ENCODE measurements at places on chromosomes 2 and 18.

GRCh38 chr2:20624156-20624883 is 26.6 kb downstream of the HS1BP3 start:
- no peak for DNase-seq

- DNase-seq: peak; percentile 33
These were observed 231.2 kb downstream of the AGAP1 start for GRCh38 chr2:235725016-235725489.

GRCh38 chr2:147648471-147648870 is 196.4 kb upstream of the ACVR2A start:
- DNase-seq: no peak

- no peak for DNase-seq
These were observed 92.1 kb downstream of the PHLPP1 start for GRCh38 chr18:62807396-62807795.

GRCh38 chr2:74381751-74382150 is 1.6 kb upstream of the DCTN1 start:
- no peak for DNase-seq

GRCh38 chr18:40866968-40867367 is 1088.1 kb upstream of the PIK3C3 start:
- DNase-seq: no peak

GRCh38 chr2:206259376-206260187 is 14.9 kb upstream of the ZDBF2 start:
- no peak for DNase-seq

GRCh38 chr2:30177440-30177839 is 30.6 kb downstream of the YPEL5 start:
- no peak for DNase-seq

- no peak for DNase-seq
These were observed 233.3 kb upstream of the PXDN start for GRCh38 chr2:1977655-1978054.

DNA sequence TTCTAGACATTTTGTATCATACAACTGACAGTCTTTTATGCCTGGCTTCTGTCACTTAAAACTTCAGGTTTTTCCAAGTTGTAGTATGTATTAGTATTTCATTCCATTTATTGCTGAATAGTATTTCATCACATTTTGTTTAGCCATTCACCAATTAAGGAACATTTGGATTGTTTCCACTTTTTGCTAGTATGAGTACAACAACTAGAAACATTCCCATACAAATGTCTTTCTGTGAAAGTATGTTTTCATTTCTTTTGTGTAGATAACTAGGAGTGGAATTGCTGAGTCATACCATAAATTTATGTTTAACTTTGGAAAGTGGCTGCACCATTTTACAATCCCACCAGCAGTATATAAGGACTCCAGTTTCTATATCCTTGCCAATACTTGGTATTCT is 135.9 kb downstream of the ATAD2B start:
- DNase-seq: peak; percentile 42

GRCh38 chr2:60230037-60230436 is 323.4 kb downstream of the BCL11A start:
- no peak for DNase-seq

DNA sequence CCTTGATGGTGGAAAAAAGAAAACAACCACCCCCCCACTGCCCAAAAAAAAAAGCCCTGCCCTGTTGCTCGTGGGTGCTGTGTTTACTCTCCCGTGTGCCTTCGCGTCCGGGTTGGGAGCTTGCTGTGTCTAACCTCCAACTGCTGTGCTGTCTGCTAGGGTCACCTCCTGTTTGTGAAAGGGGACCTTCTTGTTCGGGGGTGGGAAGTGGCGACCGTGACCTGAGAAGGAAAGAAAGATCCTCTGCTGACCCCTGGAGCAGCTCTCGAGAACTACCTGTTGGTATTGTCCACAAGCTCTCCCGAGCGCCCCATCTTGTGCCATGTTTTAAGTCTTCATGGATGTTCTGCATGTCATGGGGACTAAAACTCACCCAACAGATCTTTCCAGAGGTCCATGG is 28.0 kb downstream of the MAL start:
- DNase-seq: no peak

DNA sequence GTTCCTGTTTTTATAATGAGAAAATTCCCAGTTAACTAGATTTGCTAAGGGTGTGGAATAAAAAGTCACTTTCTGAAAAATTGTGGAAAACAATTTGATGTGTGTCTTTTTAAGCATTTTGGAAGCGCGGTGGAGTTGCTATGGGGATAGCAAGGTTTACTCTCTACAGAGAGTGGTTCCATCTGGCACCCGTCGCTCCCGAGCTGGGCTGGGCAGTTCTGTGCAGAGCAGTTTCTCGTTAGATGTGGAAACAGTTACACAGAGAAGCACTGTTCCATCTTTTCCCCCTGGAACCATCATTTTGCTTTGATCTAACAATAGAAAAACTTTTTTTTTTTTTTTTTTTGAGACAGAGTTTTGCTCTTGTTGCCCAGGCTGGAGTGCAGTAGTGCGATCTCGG is 17.4 kb downstream of the LDLRAD4 start:
- no peak for DNase-seq

DNA sequence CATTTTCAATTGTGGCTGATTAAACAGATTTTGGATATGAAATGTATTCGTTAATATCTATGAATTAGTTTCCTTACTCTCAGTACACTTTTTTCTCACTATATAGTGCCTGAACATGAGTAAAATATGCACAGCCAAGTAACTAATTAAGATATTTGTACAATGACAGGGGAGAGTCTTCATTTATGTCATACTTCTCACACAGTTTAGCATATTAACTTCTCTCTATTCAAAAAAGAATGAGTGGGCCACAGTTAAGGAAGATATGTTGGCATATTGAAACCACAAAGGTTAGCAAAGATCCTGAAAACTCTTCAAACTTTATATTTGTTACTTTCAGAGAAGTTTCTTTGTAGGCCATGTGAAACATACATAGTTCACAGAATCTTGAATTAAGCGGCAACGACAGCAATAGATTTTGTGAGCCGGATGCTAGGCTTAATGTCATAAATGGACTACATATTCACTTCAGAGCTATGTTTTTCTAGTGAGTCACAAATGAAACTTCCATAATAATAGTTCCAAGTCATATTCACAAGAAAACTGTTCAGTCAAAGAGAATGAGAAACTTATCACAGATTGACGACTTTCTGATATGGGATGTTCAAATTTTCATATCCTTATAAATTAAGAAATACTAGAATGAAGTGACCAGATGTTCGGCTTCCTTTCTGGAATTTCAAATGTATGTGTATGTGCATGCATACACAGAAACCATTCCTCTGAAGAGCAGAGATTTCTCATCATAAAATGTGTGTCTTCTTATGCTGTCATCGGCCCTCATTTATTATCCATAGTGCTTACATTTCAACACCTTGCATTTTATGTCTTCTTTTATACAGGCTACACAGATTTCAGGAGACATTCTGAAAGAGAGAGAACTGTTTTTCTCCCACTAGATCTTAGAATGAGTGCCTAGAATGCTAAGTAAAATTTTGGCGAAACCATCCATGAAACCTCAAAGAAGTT is 584.0 kb downstream of the SATB2 start:
- DNase-seq: peak; percentile 41

- DNase-seq: no peak
These were observed 99.1 kb upstream of the FAM110C start for GRCh38 chr2:145407-145806.

GRCh38 chr2:57554348-57554747 is 492.3 kb upstream of the VRK2 start:
- DNase-seq: no peak

- DNase-seq: peak; percentile 55
These were observed 908 bp downstream of the STAT1 start for GRCh38 chr2:191012845-191013681.

GRCh38 chr2:177876950-177877349 is 195.6 kb downstream of the PDE11A start:
- DNase-seq: no peak

DNA sequence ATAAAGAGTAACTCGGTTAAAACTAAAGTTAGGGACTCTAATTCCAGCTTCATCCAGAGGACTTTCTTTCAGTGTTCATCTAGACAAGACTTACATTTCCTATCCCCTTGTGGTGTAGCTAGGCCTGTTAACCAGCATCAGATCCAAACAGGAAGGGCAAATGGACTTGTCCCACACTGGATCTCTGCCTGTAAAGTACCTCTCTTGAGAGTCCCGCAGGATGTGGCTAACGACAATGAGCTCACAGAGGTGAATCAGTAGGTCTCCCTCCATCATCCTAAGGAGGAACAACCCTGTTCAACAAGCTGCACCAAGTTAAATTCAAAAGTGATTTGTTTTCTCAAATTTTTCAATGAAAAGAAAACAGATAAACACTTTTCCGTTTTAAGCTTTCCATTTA is 412.3 kb upstream of the RGPD4 start:
- DNase-seq: no peak

- DNase-seq: peak; percentile 94
These were observed 223.6 kb upstream of the EPAS1 start for GRCh38 chr2:46073540-46074046.

- no peak for DNase-seq
These were observed 36.1 kb upstream of the COL6A3 start for GRCh38 chr2:237450108-237450507.

- DNase-seq: no peak
These were observed 24.6 kb upstream of the PLB1 start for GRCh38 chr2:28471214-28471613.

DNA sequence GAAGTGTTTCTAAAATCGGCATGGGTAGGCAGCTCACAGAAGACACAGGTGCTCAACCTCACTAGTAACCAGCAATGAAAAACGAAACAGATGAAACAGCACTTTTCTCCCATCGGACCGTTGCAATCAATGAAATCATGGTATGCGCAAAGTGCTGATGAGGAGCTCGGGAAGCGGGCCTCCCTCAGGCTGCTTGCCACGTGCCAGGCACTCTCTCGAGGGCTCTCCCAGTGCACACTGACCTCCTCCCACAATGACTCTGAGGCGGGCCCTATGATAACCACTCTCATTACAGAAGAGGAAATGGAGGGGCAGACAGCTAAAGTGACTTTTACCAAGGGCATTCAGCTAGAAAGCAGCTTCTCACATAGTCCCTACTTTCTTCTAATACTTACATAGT is 3.8 kb upstream of the ANKRD23 start:
- no peak for DNase-seq

GRCh38 chr18:37362158-37362890 is 203.3 kb downstream of the CELF4 start:
- no peak for DNase-seq

GRCh38 chr2:121783180-121783579 is 27.7 kb downstream of the TSN start:
- no peak for DNase-seq

DNA sequence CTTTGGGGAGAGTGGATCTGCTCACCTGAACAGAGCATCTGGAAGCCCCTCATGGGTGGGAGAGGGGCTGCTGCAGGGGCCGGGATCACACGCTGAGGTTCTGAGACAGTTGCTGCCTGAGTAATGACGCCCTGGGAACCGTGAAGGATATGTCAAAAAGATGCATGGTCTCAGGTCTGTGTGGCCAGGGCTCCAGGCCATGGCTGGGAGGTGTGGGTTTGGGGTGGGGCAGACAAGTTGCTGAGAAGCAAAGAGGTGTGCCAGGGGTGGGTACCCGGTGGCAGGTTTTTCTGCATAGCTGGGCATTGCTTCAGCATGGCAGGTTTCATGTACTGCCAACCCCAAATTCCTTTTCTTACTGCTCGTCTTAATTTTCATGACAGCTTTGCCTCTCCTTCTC is 133.5 kb downstream of the RPIA start:
- DNase-seq: no peak

GRCh38 chr2:86213056-86213455 is 13.8 kb downstream of the MRPL35 start:
- no peak for DNase-seq

GRCh38 chr2:223971-224760 is 39.7 kb downstream of the SH3YL1 start:
- no peak for DNase-seq

DNA sequence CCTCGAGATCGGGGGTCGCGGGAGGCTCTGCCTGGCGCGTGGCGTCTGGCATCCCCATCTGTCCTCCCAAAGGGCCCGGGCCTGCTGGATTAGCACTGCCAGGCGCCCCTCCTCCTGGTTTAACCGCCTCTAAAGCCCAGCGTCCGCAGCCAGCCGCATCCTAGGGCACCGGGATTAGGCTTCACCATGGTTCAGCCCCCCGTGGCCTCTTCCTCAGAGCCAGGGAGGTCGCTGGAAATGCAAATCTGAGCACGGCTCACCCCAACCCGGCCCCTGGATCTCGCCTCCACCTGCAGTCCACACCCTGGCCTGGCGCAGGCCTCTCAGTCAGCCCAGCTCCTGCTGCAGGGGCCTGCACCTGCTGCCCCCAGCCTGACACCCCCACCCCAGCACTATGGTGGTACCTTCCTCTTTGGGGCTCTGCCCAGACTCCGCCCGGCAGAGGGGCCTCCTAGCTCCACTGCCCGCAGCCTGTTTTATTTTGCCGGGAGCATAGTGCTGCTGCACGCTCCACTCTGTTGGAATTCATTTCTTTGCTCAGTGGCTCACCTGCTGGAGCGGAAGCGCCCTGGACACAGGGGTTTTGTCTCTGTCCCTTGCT is 13.2 kb downstream of the PRELID3A start:
- no peak for DNase-seq

DNA sequence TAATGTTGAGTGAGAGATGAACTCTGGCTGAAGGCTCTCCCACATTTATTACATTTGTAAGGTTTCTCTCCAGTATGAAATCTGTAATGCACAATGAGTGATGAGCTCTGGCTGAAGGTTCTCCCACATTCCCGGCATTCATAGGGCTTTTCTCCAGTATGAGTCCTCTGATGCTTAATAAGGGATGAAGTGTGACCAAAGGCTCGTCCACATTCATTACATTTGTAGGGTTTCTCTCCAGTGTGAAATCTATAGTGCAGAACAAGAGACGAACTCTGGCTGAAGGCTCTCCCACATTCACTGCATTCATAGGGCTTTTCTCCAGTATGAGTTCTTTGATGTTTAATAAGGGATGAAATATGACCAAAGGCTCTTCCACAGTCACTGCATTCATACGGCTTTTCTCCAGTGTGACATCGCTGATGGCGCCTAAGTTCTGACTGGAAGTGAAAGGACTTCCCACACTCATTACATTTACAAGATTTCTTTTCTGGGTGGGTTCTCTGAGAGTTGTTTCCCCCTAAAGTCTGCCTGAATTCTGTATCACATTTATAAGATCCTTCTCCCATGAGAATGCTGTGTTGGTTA is 10.2 kb downstream of the ZNF514 start:
- no peak for DNase-seq
